ENCODE measurements at places on chromosomes 3 and 15. TPM values are rescaled to one million over a fixed set of nuclear protein-coding genes. Genes with fewer than 3 reads are reported as not detected.

Gene TMC3
- 0.62 TPM for polyA plus RNA-seq

Gene TRIM59
- 2.4 TPM for polyA plus RNA-seq

Gene SAMMSON
- 0.75 TPM for polyA plus RNA-seq

Gene EMC7
- 80.4 TPM for polyA plus RNA-seq

Gene IL17RD
- 6.3 TPM for polyA plus RNA-seq

DNA sequence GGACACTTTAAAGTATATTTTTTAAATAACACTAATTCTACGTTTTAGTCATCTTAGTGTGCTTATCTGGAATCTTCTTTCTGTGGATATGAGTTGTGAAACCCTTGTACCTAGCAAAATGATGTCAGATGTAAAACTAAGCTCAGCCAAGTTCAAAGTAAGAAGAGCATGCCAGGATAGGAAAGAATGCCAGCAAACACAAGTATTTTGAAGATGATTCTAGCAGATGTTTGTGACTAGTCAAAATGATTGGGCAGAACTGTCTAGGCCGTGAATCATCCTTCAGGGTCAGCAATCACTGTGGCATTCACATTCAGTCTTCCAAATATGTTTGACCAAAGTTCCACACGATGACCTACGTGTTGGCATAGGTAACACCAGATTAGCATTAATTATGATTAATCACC is 5.4 kb upstream of the PLOD2 start:
- DNase-seq, result no peak

GRCh38 chr15:97858296-97858695 is 102.2 kb upstream of the ARRDC4 start:
- no peak for DNase-seq

GRCh38 chr15:78284758-78285157 is 14.7 kb downstream of the SKIC8 start:
- DNase-seq, result no peak

- no peak for DNase-seq
Measured at GRCh38 chr3:13780432-13781176, 99.3 kb downstream of the WNT7A start.

- no peak for DNase-seq
Measured at GRCh38 chr15:70311821-70312220, 214.1 kb upstream of the TLE3 start.

DNA sequence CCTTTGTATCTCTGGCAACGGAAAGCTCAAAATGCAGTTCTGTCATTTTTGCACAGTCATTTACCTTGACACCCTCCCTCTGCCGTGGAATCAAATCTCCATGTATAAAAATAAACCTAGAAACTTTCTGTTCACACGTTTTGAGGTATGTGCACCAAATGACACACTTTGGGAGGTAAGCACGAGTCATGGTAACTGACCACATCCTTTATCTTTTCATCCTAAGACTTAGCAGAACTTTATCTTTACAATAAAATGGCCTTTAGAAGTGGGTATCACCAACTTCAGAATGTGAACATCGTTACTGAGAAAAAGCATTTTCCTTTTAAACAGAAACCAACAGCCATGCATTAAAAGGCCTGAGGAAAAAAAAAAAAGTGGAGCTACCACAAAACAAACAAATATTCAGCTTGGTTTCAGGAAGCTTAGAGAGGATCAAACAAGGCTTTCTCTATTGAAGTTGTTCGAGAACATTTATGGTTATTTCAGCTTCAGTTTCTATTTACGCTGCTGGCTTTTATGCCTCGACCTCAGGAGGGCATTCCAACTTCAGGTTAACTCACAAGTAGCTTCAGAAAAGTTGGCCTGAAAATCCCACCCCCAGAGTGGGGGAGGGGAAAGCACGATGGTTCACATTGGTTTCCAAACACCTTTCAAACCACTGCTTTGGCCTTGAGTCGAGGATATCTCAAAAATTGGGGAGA is 171.1 kb upstream of the ICE2 start:
- DNase-seq, result no peak

GRCh38 chr3:177071496-177072156 is 125.7 kb downstream of the TBL1XR1 start:
- no peak for DNase-seq

GRCh38 chr15:95127356-95127755 is 896.0 kb downstream of the MCTP2 start:
- DNase-seq, result no peak

Data from urinary bladder (tissue), 4 donors.